ENCODE measurements at places on chromosomes 5 and 9. TPM values are rescaled to one million over a fixed set of nuclear protein-coding genes. Genes with fewer than 3 reads are reported as not detected.

Gene GGTA1
- not detected for total RNA-seq

DNA sequence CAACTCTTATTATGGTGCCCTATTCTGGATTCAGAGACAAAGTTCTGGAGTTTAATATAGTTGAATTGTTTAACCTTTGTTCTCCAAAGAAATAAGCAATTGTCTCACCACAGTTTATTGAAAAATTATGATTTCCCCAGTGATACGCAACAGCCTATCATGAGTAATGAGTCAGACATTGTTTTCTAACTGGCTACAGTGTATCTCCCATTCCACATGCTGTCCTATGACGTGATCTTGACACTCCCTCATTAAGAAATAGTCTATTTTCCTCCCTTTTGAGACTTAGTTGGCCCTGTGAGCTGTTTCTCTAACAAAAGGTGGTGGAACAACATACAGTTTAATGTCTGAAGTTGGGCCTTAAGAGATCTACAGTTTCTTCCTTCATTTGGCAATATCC, 1290.6 kb upstream of the CDH6 start:
- H3K36me3 ChIP-seq = no peaks in the 10 kb centered on the region
- H3K4me1 ChIP-seq = peaks cover 6% of the 10 kb centered on the region
- no peak overlapping the region for H3K4me3 ChIP-seq
- DNase-seq = no peak
- H3K27me3 ChIP-seq = no peaks in the 10 kb centered on the region

- H3K4me1 ChIP-seq = no peaks in the 10 kb centered on the region
- no peak overlapping the region for H3K27ac ChIP-seq
- H3K27me3 ChIP-seq = no peaks in the 10 kb centered on the region
- H3K36me3 ChIP-seq = no peaks in the 10 kb centered on the region
Measured at GRCh38 chr9:134592819-134593200, 48.8 kb upstream of the COL5A1 start.

DNA sequence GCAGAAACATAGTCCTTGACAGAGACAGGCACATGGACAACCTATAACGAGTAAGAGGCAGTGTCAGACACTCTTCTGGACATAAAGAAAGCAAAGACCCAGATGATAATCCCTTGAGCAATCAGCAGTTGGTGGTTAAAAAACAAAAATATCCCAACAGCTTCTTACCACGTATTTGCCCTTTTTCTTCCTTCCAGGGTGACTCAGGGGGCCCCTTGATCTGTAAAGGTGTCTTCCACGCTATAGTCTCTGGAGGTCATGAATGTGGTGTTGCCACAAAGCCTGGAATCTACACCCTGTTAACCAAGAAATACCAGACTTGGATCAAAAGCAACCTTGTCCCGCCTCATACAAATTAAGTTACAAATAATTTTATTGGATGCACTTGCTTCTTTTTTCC, 9.5 kb downstream of the GZMK start:
- no peak overlapping the region for H3K4me3 ChIP-seq
- H3K4me1 ChIP-seq = peaks cover 7% of the 10 kb centered on the region
- no peak for DNase-seq
- no peaks in the 10 kb centered on the region for H3K36me3 ChIP-seq
- no peak overlapping the region for H3K27ac ChIP-seq

- peaks cover 3% of the 10 kb centered on the region for H3K27me3 ChIP-seq
- H3K4me3 ChIP-seq = no peak overlapping the region
- no peaks in the 10 kb centered on the region for H3K4me1 ChIP-seq
- no peaks in the 10 kb centered on the region for H3K36me3 ChIP-seq
- peak overlapping the region; percentile 14 for H3K27ac ChIP-seq
- DNase-seq = no peak
Measured at GRCh38 chr9:109143881-109144562, 23.0 kb downstream of the FRRS1L start.

Gene TXNDC8
- not detected for total RNA-seq

GRCh38 chr5:15334551-15335266, 165.3 kb upstream of the FBXL7 start:
- no peaks in the 10 kb centered on the region for H3K36me3 ChIP-seq
- no peak overlapping the region for H3K27ac ChIP-seq
- no peak overlapping the region for H3K4me3 ChIP-seq
- no peak for DNase-seq
- no peaks in the 10 kb centered on the region for H3K27me3 ChIP-seq

Gene GRXCR2
- total RNA-seq = not detected

- no peak overlapping the region for H3K27ac ChIP-seq
- no peak for DNase-seq
- H3K4me3 ChIP-seq = no peak overlapping the region
Measured at GRCh38 chr5:76855961-76856360, 6.1 kb downstream of the S100Z start.

GRCh38 chr9:95189251-95190098, 128.0 kb downstream of the FANCC start:
- no peak overlapping the region for H3K4me3 ChIP-seq
- no peak for DNase-seq
- peaks cover 23% of the 10 kb centered on the region for H3K4me1 ChIP-seq

DNA sequence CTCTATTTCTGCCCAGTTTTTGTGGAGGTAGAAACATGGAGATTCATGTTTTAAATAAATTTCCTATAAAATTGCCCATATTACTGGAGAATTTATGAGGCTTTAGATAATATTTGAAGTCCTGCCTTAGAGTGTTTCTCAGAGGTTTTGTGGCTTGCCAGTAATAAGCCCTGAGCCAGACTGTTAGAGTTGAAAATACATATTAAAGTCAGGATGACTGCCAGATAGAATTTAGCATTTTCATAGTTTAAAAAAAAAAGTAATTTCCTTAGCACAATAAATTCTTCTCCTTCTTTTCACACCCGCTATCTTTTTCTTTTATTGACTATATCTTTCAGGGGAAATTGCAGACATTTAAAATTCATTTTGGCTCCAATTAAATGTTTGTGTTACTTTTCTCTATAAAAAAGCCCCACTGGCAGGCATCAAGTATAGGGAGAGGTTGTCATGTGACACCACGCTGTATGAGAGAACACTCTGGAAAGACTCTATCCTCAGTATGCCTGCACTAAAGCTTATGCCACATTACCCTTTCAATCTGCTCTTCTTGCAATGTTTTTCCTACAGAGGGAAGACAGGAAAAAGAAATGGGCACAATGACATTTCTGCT, 135.2 kb downstream of the MPDZ start:
- H3K27me3 ChIP-seq = no peaks in the 10 kb centered on the region
- peak overlapping the region; percentile 79 for H3K27ac ChIP-seq
- no peak overlapping the region for H3K4me3 ChIP-seq
- no peak for DNase-seq

Data from neural crest cell (in vitro differentiated cells).